T-cell (primary cell): ENCODE measurements at places on chromosomes 6 and 20. TPM values are rescaled to one million over a fixed set of nuclear protein-coding genes. Genes with fewer than 3 reads are reported as not detected.

DNA sequence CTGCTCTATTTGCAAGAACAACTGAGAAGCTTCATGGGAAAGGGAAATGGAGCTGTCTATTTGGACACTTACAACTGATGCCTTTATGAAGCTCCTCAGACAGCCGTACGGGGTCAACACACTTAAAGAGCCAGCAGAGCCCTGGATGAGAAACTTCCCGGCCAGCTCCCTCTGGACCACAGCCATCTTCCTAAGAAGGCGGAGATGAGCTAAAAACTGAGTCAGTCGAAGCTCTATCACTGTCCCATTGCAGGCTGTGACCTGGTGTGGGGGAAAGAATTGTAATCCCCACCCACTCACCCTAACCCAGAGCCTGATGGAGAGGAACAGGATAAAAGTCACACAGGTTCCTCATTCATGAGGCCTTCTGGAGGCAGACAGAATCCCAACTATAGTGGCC is 360.4 kb upstream of the JARID2 start:
- DNase-seq, result no peak

DNA sequence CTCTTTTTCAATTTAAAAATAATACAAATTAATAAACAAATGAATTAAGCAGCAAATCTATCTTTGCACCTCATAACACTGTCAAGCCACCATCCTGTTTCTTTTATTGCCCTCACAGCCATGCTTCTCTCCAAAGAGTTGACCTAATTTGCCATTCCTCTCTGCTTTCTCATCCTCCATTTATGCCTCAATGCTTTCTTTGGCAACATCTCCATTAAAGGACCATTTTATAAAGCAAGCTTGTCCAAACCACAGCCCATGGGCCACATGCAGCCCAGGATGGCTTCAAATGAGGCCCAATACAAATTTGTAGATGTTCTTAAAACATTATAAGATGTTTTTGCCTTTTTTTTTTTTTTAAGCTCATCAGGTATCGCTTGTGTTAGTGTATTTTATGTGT is 26.4 kb upstream of the MEI4 start:
- no peak for DNase-seq

GRCh38 chr6:134676307-134677281 is 273.3 kb downstream of the ALDH8A1 start:
- no peak for DNase-seq

GRCh38 chr6:16868968-16869367 is 107.7 kb upstream of the ATXN1 start:
- DNase-seq, result no peak

DNA sequence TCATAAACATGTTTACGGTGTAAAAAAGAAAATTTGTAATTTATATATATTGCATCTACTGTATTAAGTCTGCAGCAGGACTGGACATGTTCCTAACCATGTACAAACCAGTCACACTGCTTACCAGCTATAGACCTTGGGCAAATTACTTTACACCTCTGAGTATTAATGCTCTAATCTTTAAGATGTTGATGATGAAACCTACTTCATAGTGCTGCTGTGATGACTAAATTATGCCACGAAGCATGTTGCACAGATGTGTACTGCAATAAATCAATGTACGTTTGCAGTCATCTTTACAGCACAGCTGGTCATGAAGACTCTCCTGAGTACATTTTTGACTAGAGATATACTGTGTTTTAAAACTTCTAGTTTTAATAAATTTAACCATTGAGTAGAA is 42.6 kb downstream of the PRKN start:
- DNase-seq, result no peak

GRCh38 chr20:8428988-8429387 is 296.9 kb downstream of the PLCB1 start:
- no peak for DNase-seq

- no peak for DNase-seq
Observed at GRCh38 chr6:125251516-125252220, 50.1 kb downstream of the HDDC2 start.

DNA sequence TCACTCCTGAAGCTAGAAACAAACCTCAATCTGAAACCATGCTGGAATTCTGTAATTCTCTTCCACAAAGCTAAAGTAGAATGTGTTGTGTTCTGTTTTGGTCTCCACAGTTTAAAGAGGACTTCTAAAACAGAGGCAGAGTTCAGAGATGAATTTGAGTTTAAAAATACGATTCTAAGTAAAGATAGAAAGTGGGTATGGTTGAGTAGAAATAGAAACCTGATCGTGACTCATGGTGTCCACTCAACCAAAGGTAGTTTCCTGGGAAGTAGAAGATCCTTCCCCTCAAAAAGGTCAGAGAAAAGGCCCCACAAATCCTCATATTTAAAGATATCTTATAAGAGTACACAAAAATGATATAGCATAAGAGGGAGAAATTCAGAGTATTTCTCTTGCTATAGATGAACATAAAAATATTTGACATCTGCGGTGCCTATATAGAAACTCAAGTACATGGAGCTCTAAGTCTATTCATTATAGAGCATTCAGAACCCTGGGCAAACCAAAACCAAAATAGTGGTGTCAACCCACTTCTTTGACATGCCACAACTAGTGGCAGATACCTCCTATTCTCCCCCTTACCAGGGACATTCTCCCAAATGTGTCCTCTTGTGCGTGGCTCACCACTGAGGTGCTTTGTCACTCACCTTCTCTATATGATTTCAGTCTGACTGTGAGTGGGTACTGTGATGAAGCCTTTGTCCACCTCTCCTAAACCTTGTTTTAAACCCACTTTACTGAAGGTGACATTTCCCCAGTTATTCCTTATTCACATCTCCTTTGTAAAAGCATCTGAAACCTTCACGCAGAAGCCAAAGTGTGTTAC is 84.5 kb downstream of the PLCB1 start:
- DNase-seq, result no peak

GRCh38 chr20:10323729-10324128 is 105.1 kb downstream of the SNAP25 start:
- DNase-seq, result no peak

- DNase-seq, result no peak
Observed at GRCh38 chr20:62994869-62995281, 11.9 kb downstream of the BHLHE23 start.

DNA sequence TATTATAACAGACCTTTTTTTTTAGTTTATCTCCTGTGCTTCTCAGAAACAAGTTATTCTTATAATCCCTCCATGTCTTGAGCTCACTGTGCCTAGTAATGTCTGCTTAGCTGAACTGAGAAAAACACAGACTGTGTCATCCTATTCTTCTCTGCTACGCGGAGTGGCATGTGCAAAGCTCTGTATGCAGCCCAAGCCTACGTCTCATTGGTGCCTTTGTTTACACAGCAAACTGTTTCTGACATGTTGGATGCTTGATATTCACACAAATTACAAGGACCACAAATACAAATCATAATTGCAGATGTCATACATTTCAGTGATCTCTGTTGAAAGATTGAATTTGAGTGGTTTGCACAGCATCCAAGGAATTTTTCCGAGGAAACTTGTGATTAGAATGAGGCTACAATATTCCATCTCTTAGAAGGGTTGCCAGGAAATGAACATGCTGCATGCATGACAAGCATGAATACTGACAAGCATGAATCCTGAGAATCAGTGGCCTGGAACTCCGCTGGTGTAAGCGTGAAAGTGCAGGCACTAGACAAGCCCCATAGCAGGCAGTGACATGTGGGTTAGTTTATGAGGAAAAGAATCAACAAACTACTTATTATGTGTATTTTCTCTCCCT is 128.4 kb upstream of the SGK1 start:
- DNase-seq, result no peak

DNA sequence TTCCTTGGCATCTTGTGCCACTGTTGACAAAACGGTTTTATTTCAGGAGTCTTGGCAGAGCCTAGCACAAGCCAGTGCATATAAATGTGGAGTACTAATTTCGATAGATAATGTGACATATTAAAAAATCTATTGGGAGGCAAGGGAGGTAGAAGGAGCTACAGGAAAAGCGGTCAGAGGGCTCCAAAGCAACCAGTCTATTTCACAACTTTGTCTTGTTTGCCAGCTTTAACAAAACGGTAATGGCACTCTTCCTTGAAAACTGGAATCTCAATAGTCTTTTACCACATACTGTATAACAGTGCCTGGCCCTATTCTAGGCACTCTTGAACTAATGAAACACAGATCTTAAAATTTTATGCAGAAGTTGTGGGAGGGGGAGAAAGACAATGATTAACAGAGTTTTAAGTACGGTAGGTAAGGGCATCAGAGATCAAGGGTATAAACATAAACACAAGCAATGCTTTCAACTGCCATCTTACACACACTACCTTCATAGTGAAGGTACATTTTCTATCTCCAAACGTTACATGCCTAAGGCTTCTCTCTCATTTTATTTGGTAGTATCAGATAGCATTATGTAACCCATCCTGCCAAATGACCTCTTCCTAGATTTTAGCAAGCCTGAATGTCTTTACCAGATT is 33.5 kb upstream of the SYNCRIP start:
- no peak for DNase-seq

- DNase-seq, result no peak
Observed at GRCh38 chr6:17466147-17466546, 72.8 kb downstream of the CAP2 start.

DNA sequence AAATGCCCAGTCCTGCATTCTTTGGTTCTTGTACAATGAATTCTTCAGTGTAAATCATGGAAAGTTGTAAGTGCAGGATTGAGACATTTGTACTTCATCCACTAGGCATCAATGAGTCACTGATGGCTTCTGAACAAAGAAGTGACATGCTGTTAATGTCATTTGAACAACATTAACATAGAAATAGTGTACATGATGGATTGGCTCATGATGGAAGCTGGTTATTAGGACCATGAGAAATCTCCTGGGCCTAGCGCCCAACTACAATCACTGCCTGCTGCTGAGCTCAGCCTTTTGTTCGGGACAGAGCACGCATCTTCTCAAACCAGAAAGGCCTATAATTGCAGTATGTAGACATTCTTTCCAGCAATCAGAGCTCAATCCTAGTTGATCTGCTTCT is 316.8 kb upstream of the TSHZ2 start:
- no peak for DNase-seq

- no peak for DNase-seq
Observed at GRCh38 chr6:111601886-111602285, 3.8 kb downstream of the TRAF3IP2 start.

- DNase-seq, result no peak
Observed at GRCh38 chr6:52381249-52381648, 19.3 kb downstream of the PAQR8 start.

- no peak for DNase-seq
Observed at GRCh38 chr6:170584954-170585498, 589 bp upstream of the PDCD2 start.

DNA sequence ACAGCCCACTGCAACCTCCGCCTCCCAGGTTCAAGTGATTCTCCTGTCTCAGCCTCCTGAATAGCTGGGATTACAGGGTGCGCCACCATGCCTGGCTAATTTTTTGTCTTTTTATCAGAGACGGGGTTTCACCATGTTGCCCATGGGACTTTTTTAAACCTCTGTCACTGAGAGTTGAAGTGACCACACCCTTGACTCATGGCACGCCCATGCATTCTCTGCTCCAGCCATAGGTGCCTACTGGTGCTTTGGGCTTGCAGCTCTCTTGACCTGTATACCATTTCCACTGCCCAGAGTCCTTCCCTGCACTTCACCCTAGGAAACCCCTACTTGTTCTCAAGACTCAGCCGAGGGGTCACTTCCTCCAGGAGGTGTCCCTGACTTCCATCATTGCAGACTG is 2.4 kb upstream of the SCRT2 start:
- DNase-seq, result no peak

DNA sequence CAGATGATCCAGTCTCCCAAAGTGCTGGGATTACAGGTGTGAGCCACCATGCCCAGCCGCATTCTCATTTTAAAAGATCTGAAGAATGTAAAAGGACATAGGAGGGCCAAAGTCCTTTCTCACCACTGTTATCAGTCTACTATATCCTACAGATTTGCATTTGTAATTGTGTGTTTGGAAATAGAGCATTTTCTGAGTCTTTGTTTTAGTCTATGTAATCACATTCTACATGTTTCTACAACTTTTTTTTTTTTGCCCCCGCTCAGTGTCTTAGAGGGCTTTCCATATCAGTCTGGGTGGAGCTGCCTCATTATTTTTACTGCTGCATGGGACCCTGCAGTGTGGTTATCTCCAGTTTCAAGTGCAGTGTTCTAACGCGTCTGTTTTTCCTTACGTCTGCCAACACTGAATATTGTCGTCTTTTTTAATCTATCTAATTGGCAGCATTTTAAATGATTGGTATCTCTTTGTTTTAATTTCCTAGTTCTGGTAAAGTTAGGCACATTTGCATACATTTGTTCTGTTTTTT is 7.8 kb downstream of the CUL9 start:
- DNase-seq, result no peak

- no peak for DNase-seq
Observed at GRCh38 chr6:141029908-141030307, 1102.8 kb upstream of the GJE1 start.

DNA sequence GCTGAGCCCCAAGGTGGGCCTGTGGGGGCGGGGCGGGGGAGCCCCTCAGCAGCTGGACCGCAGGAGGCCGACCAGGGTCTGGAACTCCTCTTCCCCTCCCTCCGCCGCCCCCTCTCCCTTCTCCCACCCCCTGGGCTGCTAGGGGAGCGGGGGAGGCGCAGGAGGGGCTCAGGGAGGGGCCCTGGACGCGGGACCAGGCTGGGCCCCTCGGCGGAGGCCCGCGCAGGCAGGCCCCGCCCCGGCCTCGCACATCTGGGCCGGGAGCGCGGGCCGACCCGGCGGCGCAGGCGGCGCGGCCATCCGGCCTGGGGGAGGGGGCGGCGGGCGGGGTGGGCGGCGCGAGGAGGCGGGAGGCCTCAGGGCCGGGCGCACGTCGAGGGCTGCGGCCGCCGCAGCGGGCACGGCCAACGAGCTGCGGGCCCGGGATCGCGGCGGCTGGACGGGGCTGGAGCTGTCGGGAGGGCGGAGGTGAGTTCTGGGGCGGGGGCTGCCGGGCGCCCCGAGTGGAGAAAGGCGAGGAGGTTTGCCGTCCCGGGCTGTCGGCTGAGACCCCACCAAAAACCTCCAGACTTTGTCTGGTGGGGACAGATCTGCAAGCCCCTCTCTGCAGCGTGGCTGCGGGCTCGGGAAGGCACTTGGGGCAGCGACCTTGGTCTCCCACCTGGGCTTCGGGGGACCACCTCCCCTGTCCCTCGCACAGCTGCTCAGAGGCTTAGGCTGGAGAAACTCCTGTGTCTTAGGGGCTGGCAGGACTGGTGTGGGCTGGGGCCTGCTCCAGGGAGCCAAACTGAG is at the start of gene HSPA12B:
Gene HSPA12B, plus strand, starts transcription at position 359 of the 792 bp plus-strand sequence. CDS start 5,990 bp downstream, outside the sequence.
- DNase-seq, result no peak

DNA sequence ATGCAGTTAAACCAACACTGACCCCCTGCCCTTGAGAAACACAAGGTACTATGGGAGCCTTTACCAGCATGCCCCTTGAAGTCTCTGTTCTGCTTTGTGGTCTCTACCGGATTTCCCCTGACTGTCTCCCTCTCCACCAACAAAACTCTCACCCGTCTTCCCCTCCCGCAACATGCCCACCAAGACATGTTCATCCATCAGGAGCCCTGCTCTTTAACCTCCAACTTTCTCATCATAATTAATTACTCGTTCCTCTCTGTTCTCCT is 1.1 kb downstream of the ZNF165 start:
- peak; percentile 32 for DNase-seq

The TRIM40 gene
- total RNA-seq, result not detected

The MROH8 gene
- 0.70 TPM for total RNA-seq

The NKX2-2 gene
- total RNA-seq, result not detected

The GABRR1 gene
- not detected for total RNA-seq

The KCNK16 gene
- total RNA-seq, result not detected

The C6orf52 gene
- total RNA-seq, result not detected
